Lung (tissue), 17 donors: ENCODE measurements at places on chromosomes 5 and 9.
A peak's percentile ranks its signal among the peaks of the same experiment; 100 is the strongest.

DNA sequence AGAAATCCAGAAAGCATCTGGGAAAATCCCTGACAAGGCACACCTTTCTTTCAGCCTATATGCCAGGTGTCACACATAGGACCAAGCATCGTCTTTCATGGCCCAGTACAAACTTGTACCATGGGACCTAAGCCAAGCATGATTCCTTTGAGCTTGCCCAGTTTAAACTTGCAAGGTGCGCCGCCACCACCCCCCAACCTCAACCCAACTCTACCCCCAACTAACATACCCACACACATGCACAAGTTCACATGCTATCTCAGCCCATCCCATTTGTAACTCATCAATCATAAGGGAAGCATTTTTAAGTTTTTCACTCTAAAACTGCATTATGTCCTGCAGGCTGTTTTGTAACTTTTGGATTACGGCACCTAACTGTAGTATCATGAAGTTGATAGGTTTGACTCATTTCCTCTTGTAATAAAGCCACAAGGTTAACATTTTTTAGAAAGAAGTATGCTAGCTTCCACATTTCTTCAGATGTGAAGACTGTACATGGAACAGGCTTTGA lies 145.9 kb upstream of the FST start:
- no peak for DNase-seq

DNA sequence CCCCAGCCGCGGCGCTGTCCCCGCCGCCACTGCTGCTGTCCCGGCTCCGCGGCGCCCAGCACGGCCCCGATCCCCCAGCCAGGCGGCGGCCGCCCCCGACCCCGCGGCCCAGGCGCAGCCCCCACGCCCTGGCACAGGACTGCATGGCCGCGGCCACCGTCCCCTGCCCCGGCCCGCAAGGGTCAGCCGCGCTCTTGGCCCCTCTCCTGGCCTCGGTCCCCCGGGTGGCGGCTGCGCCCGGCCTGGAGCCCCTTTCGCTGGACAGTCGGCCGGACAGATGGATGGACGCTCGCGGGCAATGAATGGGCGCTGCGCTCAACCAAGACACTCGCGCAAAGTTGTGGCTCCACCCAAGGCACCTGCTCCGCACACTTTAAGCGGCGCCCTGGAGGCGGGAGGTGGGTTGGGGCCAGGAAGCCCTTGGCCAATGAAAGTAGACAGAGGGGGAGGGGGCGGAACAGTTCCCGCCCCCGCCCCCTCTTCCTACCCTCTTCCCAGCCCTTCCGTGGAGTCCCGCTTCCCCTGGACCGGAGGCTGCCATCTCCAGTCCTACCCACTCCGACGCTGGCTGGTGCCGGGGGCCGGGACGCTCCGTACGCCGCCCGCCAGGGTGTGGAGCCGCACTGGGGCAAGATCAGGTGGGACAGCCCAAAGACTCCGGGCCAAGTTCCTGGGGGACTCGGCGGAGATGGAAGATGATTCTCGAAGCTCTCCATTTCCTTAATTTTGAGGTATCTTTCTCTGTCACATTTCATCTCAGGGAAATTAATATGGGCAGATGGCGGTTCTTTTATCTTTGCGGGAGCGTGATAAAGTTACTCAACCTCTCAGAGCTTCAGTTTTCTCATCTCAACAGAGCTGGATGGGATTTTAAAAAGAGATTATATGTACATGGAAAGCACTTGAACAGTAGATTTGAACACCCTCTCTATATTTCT lies at the start of gene GLDC:
Gene GLDC (minus strand): TSS at position 375 of the 938 bp plus-strand sequence. CDS start 230 bp downstream, at position 145.
- peak; percentile 40 for DNase-seq

GRCh38 chr9:5799314-5799713 lies 33.6 kb downstream of the ERMP1 start:
- peak; percentile 66 for DNase-seq

- DNase-seq: no peak
Measured at GRCh38 chr5:5788793-5789192, 366.3 kb downstream of the ICE1 start.

DNA sequence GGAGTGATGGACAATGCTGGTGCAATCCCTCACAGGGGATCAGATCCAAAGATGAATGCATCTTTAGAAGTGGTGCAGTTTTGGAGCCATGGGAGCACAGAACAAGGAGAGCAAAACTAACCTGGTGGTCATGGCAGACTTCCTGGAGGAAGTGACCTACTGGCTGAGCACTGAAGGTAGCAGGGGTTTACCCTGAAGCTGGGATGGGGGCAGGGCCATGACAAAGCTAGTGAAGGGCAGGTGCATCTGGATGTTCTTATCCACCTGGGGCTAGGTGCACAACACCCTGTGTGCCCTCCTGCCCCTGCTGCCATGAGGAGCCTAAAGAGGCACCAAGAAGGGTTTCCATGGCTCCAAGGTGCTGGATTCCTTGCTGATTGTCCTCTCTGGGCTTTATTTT lies 11.5 kb upstream of the PITX1 start:
- no peak for DNase-seq

GRCh38 chr5:6752782-6753181 lies 39.5 kb downstream of the TENT4A start:
- no peak for DNase-seq

DNA sequence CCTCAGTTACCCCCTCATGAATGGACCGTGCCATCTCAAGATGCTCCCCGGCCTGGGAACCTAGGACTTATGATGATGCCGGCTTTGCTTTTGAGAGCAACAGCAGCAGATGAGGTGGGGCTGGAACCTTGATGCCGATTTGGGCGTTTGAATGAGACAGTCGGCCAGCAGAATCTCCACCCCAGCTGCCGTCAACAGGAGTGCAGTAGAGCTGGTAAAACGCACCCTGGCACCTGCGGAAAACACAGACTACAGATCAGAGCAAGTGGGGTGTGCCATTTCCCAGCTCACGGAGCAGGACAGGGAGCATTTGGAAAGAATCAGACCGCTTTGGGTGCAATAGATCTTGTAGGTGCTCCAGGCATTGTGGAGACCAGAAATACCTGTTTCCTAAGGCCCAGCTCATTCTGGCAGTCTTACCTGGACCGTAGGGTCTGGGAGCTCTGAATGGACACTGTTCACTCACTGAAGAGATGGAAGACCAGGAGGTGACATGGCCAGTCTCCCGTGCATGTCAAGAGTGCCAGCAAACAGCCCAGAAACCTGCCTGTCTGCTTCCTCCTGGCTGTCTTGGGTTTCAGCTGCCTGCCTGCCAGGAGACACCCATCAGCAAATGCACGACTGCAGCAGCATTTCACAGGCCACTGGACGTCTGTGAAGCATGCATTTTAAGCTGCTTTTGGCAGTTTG lies 317.7 kb upstream of the IRX4 start:
- DNase-seq: no peak

DNA sequence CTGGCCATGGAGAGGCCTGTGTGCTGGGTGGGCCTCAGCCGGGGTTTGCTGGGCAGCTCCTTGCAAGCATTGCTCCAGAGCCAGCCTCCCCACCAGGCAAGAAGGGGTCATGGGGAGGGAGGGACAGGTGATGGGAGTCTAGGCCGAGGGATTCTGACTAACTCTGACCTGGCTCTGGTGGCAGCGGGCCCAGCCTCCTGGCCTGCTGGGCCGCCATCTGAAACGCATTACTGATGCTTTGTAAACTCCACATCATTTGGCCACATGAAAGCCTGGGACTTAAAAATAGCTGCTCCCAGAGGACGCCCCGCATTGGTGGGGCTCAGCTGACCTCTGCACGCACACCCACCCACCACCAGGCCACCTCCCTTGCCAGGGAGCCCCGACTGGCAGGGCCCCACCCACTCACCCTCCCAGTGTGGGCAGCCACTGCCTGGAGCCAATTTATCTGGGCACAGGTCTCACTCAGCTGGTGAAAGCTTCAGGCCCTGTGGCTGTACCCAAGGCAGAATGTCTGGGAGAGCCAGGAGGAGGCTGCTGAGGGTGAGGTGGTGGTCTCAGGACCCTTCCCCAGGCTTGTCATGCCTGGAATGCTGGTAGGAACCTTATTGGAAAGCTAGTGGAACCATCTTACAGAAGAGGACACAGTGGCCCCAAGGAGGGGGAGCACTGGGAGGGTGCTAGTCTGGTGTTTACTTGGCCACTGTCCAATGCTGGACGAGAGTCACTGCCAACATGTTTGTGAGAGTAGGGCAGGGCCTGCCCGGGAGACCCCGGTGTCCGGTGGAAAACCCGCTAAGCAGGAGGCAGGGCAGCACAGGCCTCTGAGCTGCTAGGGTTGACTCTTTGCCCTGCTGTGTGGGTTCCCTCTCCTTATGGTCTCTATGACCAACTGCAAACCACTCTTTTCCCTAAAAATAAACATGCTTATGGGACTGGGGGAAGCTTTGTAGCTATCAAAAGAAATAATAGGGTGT lies 10.8 kb downstream of the TCF7 start:
- DNase-seq: peak; percentile 54

GRCh38 chr5:149893403-149893931 lies 51.1 kb downstream of the PDE6A start:
- DNase-seq: no peak

DNA sequence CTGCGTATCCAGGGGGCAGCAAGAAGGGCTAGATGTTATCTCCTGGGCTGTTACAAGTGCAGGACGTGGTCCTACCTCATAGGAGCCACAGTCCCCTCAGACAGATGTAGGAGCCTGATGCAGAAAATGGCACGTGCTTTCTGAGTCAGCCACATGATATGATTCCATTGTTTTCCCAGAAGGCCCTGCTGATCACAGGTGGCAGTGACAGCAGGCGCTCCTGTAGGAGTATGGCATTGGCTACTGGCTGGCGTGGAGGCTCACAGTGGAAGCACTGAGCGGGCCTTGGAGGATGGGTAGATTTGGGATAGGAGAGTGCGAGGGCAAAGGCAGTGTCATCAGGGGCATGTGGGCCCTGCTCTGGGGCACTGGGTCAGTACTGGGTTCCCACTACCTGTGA lies 21.9 kb downstream of the USP20 start:
- no peak for DNase-seq
